Head of caudate nucleus (tissue), 42 donors: ENCODE measurements at places on chromosomes 13 and 19.

DNA sequence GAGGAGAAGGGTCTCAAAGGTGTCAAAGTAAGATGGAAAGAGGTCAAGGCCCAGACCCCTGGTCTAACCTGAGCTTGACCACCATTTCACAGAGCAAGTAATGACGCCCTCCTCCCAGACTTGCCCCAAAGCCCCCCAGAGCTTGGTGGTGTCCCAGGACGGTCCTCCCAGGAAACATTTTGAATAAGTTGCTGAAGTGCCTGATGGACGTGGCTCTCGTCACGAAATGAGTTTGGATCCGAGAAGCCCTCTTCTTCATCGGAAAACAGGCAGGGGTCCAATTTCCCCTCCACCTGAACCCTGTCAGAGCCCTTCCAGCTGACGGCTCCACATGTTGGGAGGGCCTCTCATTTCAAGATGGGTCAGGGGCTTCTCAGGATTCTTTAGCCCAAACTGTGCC lies 54.5 kb upstream of the TPM4 start:
- no peak for DNase-seq

GRCh38 chr19:29545866-29546582 lies 20.2 kb downstream of the VSTM2B start:
- DNase-seq, result no peak

GRCh38 chr13:65825039-65825438 lies 1405.1 kb downstream of the PCDH9 start:
- no peak for DNase-seq

DNA sequence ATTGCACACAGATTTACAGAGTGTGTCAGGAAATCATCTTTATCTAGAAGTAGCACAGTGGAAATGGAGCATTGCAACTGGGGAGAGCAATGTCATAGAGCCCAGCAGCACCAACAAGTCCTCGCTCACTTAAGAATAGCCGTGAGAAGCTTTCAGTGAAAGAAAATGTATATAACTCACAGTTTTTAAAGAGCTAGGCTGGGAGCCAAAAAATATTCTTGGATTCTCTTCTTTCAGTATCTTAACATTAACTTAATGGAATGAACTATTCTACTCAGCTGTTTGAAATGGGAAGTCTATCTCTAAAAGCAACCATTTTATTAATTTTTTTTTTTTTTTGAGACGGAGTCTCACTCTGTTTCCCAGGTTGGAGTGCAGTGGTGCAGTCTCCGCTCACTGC lies 329.6 kb downstream of the COG6 start:
- DNase-seq, result no peak

DNA sequence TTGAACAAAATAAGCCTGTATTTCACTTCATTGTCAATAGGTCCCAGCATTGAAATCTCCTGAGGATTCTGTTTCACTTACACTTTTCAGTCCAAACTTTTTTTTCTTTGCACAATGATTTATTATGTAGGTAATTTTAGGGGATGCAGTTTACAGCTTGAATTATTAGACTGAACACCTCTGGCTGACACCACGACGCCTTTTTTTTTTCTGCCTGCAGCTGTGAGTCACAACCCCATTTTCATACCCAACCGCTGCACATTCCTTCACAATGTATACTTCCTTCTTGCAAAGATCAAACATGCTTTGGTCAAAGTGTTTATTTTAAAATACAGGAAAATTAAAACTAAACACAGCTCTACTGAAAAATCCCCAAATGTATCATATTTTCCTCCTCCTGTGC lies 11.4 kb downstream of the ZIC2 start:
- no peak for DNase-seq

DNA sequence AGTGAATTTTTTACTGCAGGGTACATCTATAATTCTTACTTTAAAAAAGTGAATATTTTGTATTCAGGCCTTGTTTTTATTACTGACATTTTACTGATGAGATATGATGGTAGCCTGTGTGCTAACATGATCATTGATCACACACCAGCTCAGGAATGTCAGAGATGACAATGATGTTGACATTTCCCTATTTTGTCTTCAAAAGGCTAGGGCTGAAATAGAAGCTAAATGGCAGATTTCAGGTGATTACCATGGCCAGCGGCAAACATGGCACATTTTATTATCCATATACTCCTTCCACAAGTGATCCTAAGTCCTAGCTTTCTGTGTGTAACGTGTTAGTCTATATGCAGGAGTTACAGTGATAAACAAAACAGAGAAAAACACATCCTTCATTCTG lies 544.3 kb upstream of the MIR17HG start:
- no peak for DNase-seq
